ENCODE measurements at places on chromosomes 1 and 21.
A peak's percentile ranks its signal among the peaks of the same experiment; 100 is the strongest.

- no peak for DNase-seq
These were observed 10.6 kb downstream of the GFI1 start for GRCh38 chr1:92476071-92476631.

GRCh38 chr1:22275626-22276395 lies 132.9 kb upstream of the WNT4 start:
- peak; percentile 46 for DNase-seq

- DNase-seq, result no peak
These were observed 12.2 kb upstream of the RGS16 start for GRCh38 chr1:182616130-182617013.

DNA sequence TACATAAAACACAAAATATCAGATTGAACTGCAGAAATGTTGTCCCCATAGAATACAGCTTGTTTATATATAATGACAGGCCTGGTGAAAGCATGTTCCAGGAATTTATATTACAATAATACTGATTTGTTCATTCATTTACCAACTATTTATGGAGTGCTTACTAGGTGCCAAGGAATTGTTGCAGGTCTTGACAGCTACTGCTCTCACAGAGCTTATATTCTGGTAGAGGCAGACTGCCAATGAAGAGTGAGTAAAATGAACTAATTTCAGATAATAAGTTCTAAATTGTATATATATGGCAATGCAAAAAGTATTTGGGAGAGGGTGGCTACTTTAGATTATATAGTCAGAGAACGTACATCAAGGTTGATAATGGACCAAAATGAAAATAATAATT lies 152.0 kb downstream of the COQ8A start:
- DNase-seq, result no peak

DNA sequence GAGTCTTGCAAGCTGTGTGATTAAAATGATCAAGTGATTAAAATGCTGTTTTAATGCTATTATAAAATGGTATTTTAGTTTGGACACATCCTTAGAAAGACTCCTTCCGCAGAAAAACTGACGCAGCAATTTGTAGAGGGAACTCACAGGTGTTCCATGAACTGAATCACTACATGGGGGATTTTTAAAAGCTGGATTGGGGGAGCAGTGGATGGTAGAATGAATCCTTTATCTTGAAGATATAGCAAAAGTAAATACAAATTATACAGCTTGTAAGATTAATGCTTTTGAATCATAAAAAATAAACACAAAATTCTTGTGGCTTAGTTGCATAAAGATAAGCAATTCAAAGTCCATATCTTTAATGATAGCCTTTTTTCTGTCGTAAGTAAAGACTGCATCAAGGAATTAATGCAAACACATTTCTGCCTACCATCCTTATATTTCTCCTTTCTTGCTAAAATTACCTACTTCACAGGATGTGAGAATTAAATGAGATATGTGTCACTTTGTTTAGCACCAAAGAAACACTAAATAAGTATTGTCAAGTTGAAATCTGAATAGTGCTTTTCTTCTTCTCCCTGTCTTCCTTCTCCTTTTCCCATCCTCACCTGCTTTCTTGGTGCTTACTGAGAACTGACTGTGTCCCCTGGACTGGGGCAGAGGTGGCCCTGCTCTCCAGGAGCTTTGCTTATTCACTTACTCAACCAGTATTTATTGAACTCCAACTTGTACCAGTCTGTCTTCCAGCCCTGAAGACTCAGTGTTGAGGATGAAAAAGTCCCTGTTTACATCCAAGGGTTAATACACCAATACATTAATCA lies 61.5 kb upstream of the F3 start:
- peak; percentile 52 for DNase-seq
